Right renal pelvis (tissue), 4 donors: ENCODE measurements at places on chromosomes 16 and 17. TPM values are rescaled to one million over a fixed set of nuclear protein-coding genes. Genes with fewer than 3 reads are reported as not detected.

- DNase-seq = no peak
Measured at GRCh38 chr17:57102122-57102521, 17.1 kb downstream of the AKAP1 start.

DNA sequence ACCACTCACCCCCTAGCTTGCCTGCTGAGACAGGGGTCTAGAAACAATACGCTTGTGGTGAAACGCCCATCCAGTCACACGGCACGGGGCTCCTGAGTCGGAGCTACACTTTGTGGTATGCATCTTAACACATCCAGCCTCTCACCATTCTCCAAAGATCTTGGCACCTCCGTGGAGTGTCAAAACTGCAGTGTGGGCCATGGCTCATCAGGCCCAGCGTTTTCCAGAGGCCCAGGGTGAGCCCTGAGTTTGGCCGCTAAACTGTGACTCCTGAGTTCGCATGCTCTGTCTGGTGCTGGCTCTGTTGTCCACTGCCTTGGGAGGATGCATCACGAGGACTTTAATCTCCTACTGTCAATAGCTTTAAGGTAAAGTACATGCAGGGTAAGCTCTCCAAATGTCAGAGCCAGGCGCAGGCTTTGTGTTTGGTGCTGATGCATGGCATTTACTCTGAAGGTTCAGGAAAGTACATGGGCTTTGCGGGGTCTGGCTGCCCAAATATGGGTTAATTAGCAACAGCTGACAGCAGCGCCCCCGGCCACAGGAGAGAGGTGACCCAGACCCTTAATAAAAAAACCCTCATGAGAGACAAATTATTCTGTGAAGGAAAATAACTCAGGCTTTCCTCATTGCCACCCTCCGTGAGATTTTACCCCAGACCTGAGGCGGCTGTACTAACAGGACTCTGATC, 118.4 kb downstream of the CCDC182 start:
- no peak for DNase-seq

HOXB1 gene
- 0.34 TPM for polyA plus RNA-seq

DNA sequence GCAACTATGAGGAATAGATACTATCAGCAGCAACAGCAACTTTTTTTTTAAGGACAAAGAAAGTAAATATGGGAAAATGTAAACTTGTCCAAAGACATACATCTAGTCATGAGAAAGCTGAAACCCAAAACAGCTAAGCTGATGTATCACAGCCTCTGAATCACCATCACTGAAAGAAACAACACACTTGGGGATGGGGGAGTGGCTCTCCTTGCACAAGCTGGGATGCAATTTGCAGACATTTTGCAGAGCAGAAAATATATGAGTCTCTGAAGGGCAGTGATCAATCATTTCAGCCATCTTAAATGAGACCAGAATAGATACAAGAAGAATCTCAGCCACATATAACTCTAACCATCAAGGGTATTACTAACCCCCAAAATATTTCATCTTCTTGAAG, 79.1 kb downstream of the GRIN2A start:
- DNase-seq = no peak

DNA sequence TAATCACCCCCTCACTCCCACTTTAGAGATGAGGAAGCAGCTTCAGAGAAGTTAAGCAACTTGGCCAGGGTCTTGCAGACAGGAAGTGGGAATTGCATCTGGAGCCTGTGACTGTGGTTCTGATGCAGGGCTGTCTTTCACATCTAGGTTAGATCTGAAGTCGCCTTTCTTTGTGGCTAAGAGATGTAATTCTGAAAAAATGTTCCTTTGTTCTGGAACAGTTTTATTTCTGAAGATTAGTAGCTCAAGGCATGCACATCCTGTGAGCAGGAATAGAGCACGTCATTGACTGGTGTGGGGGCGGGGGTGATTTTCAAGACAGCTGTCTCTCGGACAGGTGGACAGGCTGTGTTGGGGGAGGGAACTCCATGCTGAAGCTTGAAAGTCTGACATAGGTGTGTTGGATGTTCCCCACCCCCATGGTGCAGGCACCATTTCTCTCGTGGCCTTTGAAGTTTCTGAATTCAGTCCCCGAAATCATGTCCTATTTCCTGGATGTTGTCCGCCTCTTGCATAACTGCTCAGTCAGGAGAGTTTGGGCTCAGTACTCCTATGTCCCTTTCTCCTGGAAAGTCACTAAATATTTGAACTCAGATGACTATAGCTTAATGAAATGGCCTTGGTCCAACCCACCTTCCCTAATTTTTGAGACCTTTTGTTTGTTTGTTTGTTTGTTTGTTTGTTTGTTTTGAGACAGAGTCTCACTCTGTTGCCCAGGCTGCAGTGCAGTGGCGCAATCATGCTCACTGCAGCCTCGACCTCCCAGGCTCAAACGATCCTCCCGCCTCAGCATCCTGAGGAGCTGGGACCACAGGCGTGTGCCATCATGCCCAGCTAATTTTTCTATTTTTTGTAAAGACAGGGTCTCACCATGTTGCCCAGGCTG, 21.0 kb upstream of the HERPUD1 start:
- DNase-seq = no peak

PRR35 gene
- polyA plus RNA-seq = 10.5 TPM

SEPTIN1 gene
- 3.0 TPM for polyA plus RNA-seq

GRCh38 chr17:34254651-34255380, at the start of gene CCL2:
Gene CCL2 (plus strand): TSS chr17:34255285. CDS start chr17:34255350, 65 bp downstream.
- no peak for DNase-seq

DNA sequence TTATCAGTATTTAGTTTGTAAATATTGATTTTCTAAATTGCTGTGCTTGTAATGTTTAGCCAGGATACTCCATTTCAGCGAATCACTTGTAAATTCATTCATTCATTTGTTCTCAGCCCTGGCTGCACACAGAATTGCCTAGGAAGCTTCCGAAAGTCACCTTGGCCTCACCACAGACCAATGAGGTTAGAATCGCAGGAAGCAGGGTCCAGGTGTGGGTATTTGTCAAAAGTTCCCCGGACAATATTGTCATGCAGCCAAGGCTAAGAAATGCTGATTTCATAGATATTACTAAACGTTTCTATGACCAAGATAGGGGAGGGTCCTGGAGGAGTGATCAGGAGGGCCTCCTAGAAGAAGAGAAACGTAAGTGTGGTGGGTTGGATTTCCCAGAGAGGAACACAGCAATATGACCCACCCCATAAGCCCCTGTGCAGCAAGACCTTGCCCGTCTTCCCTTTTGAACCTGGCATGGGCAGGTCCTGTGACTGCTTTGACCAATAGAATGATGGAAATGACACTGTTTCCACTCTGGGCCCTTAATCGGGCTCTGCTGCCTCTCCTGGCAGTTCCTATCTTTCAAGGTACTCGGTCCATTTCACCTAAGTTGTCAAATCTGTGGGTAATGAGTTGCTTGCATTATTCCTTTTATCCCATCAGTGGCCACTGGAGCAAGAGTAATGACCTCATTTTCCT, 238.7 kb downstream of the FOXL1 start:
- no peak for DNase-seq

KRT13 gene
- polyA plus RNA-seq = 0.44 TPM

ARHGAP23 gene
- 52.0 TPM for polyA plus RNA-seq

DNA sequence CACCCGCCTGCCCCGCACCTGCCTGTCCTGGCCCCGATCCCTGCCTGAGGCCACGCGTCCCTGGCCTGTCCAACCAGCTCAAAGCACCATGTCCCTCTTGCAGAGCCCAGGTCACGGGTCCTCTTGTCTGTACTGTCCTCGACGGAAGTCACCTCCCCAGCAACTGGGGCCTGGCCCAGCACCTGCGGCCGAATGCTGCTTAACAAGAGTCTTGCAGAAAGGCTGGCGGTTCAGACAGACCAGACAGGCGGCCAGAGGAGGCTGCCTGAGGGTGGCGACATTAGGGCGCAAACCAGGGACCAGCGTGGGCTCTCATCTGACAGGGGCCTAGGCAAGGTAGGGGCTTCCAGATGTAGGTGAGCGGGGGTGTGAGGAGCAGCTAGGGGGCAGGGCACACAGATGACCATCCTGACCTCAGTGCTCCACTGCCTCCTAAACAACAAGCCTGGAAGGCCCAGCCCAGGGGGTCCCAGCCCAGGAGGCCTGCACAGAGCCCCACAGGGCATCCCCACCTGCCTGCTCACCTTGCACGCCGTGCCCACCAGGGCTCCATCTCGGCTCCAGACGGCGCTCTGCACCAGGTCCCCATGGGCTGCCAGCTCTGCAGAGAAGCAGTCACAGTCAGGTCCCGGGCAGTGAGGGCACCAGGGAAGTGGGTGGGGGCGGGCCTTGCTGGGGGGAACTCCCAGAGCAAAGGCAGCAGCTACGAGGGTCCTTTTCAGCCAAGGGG, 11.3 kb downstream of the CORO7 start:
- no peak for DNase-seq

DNA sequence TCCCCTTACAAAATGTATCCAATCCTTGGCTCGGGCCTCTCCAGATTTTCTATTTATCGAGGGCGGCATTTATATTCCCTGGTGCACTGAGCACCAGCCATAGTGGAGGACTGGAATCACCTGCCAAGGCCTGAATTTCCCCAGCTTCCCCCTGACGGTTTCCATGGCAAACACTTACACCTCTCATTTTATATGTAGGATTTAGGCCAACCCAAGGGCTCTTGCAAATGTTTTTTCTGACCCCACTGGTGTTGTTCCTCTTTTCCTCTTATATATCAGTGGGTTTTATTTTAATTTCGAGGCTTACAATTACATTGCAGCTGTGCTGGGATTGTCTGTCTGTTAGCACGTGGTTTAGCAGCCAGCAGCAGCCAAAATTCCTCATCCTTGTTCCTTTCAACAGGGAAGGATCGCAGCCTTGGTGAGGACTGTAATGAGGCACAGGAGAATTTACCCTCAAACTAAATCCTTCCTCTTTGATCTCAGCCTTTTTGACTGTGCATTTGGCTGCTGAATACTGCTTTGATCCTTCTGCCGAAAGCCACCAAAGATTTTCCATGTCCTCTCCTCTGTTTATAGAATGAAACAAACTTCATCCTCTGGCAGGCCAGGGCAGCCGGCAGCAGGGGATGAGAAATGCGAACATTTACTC, 26.5 kb upstream of the CES5A start:
- DNase-seq = no peak

- no peak for DNase-seq
Measured at GRCh38 chr17:1179818-1180742, at the start of gene ABR. Gene ABR (minus strand): TSS chr17:1179981. CDS start chr17:1179727, 254 bp downstream.

DNA sequence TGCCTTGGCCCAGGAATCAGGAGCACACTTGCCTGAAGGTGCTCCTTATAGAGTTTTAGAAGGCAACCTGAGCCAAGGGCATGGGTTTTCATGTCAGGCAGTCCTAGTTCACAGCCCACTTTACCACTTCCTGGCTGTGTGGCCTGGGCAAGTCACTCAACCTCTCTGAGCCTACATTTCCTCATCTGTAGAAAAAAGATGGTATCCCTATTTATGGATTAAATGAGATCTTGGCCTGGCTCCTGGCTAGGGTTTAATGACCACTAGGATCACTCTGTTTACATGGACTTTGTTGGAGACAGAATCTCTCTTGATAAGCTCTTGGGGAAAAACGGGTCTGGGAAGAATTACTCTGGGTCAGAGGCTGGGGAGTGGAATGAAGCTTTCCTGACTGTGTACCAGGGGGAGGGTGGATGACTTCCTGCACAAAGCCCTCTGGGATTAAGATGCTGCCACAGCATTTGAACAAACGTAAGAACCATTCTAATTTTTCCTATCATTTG, 2.3 kb downstream of the MT2A start:
- DNase-seq = no peak

SLC5A2 gene
- 34.2 TPM for polyA plus RNA-seq

DNA sequence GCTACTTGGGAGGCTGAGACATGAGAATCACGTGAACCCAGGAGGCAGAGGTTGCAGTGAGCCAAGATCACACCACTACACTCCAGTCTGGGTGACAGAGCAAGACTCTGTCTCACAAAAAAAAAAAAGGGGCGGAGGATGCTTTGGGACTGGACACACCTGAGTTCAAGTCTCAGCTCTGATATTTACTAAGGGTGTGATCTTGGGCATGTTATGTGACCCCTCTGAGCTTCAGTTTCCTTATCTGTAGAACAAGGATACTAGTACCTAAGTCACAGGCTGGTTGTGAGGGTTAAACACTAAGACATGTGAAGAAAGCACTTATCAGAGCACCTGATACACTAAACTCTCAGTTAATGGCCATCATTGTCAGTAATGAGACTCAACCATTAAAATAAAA, 25.9 kb downstream of the HOXB1 start:
- no peak for DNase-seq

- DNase-seq = no peak
Measured at GRCh38 chr17:2044263-2044894, 2.6 kb downstream of the OVCA2 start.

DNA sequence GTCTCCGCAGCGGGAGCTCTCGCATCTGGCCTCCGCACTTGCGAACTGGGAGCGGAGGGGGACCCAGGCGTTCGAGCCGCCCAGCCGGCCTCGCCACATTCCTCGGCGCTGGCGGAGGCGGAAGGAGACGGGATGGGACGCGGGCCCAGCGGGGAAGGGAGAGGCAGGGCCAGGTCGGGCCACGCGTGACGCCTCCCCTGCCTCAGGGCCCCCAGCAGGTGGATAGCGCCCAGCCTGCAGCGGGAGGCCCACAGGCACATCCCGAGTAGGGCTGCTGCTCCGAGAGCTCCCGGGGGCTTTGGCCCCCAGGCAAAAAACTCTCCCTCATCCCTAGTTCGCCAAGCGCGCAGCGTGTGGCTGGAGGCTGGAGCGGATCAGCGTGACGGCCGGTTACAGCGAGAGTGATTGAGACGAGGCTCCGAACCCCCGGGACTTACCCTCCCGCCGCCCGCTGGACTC, 800 bp downstream of the PLEKHH3 start:
- no peak for DNase-seq

SULT1A1 gene
- 22.7 TPM for polyA plus RNA-seq

PDPR gene
- polyA plus RNA-seq = 26.7 TPM

KRT10 gene
- polyA plus RNA-seq = 71.7 TPM

DNA sequence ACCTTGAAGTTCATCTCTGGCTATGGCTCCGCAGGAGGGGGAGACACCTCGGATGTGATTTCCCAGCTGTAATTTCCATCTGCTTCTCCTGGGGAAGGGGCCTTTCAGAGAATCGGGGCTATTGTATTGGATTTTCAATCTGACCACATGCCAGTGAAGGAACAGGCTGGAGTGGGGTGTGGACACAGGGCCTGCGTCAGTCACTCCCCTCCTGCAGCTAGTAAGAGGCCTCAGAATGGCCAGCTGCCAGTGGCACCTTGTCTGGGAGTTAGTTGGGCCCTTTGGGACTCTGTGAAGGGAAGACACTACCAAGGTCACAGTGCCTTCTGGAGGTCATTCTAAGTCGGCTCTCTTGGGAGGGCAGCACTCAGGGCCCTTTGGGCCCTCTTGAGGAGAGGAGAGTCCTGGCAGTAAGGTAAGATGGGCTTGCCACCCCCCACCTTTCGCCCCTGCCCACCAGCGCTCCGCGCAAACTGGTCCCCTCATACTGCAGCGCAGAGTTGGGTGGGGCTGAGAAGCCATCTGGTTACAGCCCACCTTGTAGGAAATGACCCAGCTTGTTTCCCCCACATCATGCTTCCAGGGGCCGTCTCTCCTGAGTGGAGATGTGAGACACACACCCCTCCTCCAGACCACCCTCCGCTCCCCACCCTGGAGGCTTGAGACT, 5.4 kb downstream of the NXPH3 start:
- DNase-seq = no peak

NECAB2 gene
- 5.1 TPM for polyA plus RNA-seq
